RPMI8226 (cell line): ENCODE measurements at places on chromosomes 1 and 21.
A peak's percentile ranks its signal among the peaks of the same experiment; 100 is the strongest.

- DNase-seq, result no peak
These were observed 16.7 kb upstream of the DISP1 start for GRCh38 chr1:222798116-222798515.

GRCh38 chr1:30320581-30320890, 402.8 kb downstream of the MATN1 start:
- DNase-seq, result no peak

GRCh38 chr1:169624912-169625311, 5.0 kb downstream of the SELP start:
- no peak for DNase-seq

GRCh38 chr1:221698579-221699349, 43.1 kb downstream of the DUSP10 start:
- DNase-seq, result no peak

DNA sequence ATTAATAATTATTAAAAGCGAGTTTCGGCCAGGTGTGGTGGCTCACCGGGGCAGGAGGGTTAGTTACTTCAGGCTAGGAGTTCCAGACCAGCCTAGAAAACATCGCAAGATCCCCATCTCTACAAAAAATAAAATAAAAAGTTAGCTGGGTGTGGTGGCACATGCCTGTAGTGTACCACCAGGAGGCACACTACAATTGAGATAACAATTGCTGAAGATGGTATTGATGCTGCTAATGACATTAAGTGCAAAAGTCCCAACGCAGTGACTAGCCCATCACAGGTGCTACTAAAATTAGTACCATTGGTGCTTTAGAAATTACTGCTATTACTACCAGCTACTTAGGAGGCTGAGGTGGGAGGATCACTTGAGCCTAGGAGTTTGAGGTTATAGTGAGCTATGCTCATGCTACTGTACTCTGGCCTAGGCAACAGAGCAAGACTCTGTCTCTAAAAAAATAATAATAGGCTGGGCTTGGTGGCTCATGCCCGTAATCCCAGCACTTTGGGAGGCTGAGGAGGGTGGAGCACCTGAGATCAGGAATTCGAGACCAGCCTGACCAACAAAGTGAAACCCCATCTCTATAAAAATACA, 156.6 kb downstream of the GREM2 start:
- DNase-seq, result no peak

DNA sequence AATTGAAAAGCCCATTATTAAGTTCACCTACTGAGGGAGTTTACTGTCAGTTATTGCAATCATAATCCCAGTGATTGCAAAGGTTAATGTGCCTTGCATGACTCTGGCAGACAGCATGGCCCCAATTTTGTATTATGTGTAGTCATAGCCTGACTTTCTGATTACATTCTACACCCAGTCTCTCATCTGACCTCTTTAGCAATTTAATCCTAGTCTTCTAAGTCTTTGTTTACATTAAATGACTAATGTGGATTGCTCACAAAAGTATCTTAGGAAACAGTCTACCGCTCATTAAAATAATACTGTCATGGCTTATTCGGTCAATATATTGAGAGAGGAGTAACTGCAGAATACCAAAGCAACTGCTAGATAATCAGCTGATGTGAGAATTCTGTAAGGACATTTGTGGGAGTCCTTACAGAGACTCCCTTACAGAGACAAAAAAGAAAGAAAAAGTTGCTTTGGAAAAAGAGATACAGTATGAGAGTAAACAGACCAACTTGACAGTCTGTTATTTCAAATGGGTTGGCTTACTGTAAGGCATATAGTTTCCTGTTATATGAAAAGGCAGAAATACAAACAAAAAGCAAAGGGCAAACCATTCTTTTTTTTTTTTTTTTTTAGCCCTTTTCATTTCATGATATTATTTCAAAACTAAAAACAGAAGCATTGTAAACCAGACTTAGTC, 42.8 kb downstream of the SMG7 start:
- no peak for DNase-seq

- no peak for DNase-seq
These were observed 251.5 kb downstream of the PTPRC start for GRCh38 chr1:198890214-198890930.

DNA sequence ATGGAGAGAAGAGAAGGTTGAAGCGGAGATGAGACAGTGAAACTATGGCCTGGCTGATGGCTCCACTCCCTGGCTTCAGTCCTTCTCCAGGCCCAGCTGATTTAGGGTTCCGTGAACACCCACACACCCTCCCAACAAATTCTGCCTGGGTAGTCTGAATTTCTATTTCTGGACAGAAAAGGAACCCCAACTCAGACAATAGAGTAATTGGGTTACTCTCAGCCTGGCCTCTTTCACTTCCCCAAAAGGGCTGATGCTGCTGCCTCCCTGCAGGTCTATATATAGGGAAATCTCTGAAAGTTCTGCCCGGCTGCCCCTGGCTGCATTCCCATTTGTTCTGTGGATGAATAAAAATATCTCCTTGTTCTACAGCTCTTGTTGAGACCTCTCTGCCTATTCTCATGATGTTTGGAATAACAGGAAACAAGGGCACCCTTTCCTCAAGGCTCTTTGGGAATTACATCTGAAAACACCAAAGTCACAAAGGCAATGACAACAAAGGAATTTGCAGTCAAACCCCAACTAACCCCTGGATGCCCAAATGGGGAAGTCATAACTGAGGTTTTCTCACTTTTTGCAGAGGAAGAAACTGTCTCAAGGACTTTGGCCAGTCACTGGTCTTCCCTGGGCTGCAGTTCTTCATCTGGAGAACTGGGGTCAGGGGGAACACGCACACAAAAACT, 11.4 kb upstream of the ZSCAN20 start:
- DNase-seq, result peak; percentile 92

- no peak for DNase-seq
These were observed 5.5 kb downstream of the PRDX6 start for GRCh38 chr1:173482683-173483082.

- no peak for DNase-seq
These were observed 4.4 kb upstream of the SLC37A1 start for GRCh38 chr21:42509244-42509643.

DNA sequence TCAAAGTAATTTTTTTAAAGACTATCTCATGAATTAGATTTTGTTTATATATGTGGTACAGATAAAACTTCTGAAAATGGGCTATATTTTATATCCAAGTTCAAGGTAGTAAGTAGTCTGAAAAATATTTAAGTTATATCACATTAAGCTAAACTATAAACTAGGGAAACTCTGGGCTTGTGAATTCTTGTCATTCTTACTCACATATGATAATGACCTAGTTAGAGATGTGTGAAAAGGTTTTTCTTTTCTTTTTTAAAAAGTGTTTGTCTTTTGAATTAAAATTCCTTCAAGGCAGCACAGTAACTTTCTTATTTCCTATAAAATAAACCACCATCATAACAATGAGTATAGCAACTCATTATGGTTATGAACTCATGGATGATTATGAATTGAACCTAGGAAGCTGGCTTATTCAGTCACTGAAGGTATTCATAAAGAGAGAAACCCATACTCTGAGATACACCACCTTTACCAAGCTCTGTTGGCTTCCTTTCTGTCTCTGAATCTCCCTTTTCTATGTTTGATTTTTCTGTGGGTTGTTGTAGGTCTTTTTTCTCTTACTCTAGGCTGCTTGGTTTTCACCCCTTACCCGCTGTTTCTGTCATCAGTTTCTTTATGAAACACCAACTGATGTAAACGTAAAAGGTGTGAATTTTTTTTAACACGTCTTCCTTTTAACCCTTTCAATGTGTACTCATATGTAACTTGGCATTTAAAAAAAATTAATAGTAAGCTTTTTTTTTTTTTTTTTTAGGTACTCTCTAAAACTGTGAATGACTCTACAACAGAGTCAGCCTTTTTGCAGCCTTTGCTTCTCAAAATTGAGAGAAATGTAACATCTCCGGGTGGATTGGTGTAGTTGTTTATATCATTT, 25.2 kb downstream of the IL12RB2 start:
- no peak for DNase-seq

GRCh38 chr1:47745715-47746609, 251.2 kb downstream of the TRABD2B start:
- DNase-seq, result no peak

GRCh38 chr1:1797731-1798341, 19.6 kb upstream of the NADK start:
- DNase-seq, result no peak

- DNase-seq, result peak; percentile 18
These were observed 21.3 kb upstream of the PGBD2 start for GRCh38 chr1:248884632-248885295.

- no peak for DNase-seq
These were observed 19.8 kb upstream of the TINAGL1 start for GRCh38 chr1:31556481-31557006.

DNA sequence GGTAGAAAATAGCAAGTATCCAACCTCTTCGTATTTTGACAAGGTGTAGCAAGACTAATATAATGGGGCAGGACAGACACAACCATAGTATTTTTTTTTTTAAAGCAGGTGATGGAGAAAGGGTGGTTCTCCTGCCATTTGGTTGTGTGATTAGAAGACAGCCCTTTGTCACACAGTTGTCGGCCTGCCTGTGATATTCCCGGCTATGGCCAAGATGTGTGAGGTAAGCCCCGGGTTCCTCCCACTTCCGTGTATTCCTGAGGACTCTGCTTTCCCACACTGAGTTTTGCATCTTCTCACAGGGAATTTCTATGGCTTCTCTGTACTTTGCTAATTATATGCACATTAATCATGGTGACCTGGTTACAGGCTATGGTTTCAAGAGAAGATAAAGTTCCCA, 35.9 kb downstream of the ZNF496 start:
- no peak for DNase-seq

GRCh38 chr1:19311503-19311930, 427 bp downstream of the AKR7A2 start:
- DNase-seq, result peak; percentile 23

DNA sequence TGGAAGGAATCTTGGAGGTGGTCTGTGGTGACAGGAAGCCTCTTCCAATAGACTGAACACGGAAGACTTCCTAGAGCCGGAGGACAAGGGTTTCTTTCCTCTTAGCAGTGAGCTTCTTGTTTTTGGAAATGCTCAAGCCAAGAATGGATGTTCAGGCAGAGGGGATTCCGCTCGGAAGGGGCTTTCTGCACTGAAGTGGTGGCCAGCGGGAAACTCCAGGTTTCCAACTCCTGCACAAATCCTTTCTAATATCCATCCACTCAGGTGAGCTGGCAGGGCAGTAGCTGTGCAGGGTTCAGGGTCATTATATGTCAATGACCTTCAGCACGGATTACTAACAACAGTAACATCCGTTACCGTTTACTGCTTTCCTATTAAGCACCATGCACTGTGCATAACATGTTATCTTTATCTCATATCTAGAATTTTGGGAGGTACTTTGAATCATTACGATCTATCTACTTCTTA, 573 bp upstream of the CPT2 start:
- DNase-seq, result no peak

DNA sequence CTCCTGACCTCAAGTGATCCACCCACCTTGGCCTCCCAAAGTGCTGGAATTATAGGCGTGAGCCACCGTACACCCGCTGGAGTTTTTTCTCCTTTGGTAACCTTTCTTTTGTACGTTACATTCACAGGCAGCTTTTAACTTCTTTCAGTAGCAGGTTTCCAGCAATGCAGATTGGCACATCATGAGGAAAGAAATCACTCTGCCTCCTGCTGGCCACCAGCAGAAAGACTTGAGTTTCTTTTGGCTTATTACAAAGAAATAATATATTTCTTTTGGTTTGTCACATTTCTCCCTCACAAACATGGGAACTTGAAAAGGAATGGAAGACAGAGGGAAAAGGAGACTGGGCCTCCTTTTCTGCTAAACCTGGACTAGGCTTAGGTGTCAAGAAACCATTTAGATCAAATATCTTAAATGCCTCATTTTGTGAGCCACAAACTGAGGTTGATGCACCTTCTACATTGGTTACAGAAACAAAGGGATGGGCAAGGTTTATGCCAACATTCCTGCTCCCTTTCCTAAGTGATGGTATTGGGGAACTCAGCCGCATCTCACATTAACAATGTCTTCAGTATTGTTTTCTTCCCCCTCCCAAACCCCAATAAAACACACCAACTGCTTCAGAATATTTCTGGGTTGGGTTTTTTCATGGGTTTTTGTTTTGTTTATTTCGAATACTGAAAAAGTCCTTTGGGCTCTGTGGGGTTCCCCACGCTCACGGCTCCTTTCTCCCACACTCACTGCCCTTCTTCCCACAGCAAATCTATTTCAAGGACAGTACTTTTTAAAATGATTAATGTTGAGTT, 7.7 kb downstream of the ENSA start:
- DNase-seq, result peak; percentile 71

GRCh38 chr1:227449051-227449450, 114.3 kb upstream of the ZNF678 start:
- DNase-seq, result peak; percentile 76

DNA sequence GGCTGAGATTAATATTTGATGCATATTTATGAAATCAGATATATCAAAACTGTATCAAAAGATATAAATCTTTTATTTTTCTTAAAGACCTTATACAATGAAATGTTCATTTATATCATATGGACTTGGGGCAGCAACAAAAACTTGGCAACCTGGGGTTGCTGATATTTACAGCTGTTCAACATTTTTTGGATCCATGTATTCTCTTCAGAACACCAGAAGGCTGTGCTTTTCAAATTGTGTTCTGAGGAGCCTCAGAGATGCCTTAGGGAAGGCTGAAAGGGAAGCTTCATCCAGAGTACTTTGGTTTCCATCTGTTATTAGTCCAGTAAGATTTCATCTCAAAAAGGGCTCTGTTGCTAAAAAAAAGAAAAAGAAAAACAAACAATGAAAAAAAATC, 94.8 kb downstream of the DISC1 start:
- DNase-seq, result no peak

DNA sequence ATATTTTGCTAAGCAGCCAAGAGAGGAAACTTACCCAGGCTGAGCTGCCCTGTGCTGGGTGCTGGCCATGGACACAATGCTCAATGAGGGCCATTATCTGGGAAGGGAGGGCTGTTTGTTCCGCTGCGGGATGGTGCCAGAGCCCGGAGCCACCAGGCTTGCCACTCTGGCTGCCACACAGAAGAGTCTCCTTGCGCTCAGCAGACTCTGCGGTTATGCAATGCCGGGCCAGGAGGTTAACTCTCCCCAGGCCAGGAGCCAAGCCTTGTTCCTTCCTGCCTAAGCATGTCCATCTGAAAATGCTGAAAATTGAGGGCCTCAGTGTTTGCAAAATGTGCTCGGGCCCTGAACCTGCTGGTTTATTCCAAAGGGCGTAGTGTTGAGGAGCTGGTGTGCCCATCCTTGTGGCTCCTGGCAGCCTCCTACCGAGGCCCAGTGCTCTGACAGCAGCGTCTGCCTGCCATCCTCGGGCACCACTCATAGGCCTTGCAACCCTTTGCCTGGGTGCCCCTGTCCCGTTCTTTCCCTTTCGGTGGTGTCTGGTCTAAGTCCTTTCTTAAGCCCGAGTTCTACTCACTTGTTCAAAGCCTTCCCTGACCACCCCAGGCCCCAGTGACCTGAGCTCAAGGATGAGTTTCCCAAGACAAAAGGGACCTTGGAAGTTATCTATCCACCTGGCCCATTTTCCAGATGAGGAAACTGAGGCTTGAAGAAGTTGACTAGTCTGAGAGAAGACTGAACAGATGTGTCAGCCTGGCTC, 133.8 kb upstream of the EDN2 start:
- no peak for DNase-seq

GRCh38 chr1:178612261-178612660, 99.4 kb downstream of the TEX35 start:
- no peak for DNase-seq

- no peak for DNase-seq
These were observed 16.6 kb downstream of the DEGS1 start for GRCh38 chr1:224199679-224200078.
